HS-5 (cell line): ENCODE measurements at places on chromosomes 7 and 10.

- DNase-seq: no peak
These were observed 122.5 kb upstream of the MBL2 start for GRCh38 chr10:52895059-52895458.

GRCh38 chr7:20514364-20514763 is 101.1 kb upstream of the ABCB5 start:
- DNase-seq: peak; percentile 32

DNA sequence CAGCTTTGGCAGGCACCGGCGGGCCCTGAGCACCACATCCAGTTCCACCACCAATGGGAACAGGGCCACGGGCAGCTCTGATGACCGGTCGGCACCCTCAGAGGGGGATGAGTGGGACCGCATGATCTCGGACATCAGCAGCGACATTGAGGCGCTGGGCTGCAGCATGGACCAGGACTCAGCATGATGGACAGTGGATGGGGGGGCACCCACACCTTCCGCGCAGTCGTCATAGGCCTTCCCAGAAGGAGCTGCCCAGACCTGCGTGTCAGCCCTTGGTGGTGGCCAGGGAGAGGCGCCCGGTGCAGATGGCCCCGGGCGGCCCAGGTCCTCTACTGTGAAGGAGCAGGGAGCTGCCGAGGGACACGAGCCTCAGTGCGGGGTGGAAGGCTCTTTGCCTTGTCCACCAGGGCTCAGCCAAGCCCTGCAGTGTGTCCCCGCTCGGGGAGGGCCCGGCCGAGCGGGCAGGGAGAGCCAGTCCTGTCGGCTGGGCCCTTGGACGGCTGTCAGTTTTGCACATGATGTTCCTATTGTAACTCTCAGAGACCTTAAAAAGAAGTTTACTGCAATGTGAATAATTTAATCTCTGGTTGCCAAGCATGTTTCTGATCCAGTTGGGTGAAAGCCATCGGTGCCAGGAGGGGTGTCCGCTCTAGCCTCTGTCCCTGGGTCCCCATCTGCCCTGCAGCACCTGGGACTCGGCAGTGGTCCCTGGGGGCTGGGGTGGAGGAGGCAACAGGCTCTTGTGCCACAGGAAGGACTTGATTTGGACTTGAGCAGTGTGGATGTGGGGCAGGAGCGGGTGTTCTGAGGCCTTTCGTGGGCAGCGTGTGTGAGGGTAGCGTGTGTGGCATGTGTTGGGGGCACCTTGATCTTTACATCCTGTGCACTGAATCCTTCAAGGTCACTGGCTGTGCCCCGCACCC is 12.6 kb downstream of the NACAD start:
- no peak for DNase-seq

DNA sequence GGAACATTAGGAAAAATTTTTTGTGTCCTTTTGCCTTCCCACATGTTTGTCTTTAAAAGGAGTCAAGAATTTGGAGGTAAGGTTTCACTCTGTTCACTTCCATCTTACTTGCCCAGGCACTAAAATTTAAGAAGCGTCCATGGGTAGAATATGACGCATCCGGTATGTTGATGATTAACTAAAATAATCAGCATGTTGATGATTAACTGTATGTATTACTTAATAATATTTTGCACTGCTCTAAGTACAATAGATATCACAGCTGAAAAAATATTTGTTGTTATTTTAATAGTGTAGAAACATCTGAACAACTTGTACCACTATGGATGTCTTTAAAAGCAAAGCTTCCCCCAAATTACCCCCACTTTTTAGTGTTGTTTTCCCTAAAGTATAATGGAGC is 11.5 kb downstream of the ANKRD22 start:
- DNase-seq: no peak

- no peak for DNase-seq
These were observed 882 bp downstream of the IRF5 start for GRCh38 chr7:128938544-128939074.

DNA sequence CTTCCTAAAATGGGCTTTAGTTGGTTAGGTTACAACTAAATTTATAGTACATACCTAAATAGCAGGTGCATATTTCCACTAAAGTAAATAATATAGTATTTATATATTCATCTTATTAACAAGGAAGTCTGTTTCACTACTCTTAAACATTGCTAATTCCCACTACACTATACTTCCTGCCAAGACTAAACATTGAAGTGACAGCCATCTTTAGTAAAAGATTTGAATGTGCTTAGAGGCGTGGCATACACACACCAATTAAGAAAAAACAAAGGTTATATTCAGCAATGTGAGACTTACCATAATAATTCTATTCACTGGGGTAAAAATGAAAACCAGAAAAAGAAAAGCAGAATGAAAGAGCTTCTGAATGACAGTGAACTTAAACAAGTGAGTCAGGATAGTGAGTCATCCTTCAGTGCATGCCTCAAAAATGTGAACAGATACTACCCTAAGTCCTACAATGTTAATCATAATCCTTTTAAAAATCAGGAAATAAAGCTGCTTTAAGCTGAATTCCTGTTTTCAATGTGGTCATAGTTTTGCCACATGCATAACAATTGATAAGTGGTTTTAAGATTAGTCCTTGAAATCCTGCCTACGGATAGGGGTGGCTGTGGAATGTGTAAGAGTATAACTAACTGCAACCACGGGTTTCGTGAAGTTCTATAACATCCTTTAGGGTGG is 59.4 kb downstream of the USP6NL start:
- peak; percentile 77 for DNase-seq

- no peak for DNase-seq
These were observed 150.6 kb downstream of the SLIT1 start for GRCh38 chr10:97034958-97035769.

GRCh38 chr10:98063740-98064027 is 33.3 kb upstream of the CRTAC1 start:
- DNase-seq: no peak

DNA sequence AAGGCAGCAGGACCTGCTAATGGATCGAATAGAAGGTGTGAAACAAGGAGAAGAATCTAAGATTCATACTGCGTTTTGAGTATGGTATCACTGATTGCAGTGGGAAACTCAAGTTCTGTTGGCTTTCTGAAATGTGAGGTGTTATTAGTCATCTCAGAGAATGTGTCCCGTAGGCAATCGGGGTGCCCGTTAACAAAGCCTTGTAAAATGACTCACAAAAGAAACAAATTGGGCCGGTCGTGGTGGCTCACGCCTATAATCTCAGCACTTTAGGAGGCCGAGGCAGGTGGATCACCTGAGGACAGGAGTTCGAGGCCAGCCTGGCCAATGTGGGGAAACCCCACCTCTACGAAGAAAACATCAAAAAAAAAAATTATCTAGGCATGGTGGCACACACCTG is 118.2 kb upstream of the C7orf33 start:
- DNase-seq: no peak

DNA sequence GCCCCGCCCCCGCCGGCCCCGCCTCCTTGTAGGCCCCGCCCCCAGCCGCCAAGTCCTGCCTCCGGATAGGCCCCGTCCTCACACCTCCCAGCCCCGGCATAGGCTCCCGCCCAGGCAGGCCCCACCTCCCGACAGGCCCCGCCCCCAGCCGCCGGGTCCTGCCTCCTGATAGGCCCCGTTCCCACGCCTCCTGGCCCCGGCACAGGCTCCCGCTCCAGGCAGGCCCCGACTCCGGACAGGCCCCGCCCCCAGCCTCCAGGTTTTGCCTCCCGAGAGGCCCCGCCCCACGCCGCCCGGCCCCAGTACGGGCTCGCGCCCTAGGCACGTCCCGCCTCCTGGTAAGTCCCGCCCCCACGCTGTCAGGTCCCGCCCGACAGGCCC is 232 bp upstream of the MICALL2 start:
- peak; percentile 85 for DNase-seq

GRCh38 chr10:33720161-33720560 is 385.7 kb upstream of the NRP1 start:
- DNase-seq: no peak

- DNase-seq: no peak
These were observed 32.3 kb upstream of the KCNMA1 start for GRCh38 chr10:77669892-77670291.

DNA sequence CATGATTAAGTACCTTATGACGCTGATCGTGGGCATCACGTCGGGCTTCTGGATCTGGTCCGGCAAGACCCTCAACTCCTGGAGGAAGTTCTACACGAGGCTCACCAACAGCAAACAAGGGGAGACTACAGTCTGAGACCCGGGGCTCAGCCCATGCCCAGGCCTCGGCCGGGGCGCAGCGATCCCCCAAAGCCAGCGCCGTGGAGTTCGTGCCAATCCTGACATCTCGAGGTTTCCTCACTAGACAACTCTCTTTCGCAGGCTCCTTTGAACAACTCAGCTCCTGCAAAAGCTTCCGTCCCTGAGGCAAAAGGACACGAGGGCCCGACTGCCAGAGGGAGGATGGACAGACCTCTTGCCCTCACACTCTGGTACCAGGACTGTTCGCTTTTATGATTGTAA is 2.5 kb downstream of the FZD1 start:
- no peak for DNase-seq

- no peak for DNase-seq
These were observed 123.2 kb downstream of the SLC16A9 start for GRCh38 chr10:59586407-59586891.

GRCh38 chr7:105218939-105219770 is 169.6 kb downstream of the SRPK2 start:
- no peak for DNase-seq

GRCh38 chr10:35690534-35690933 is 48.4 kb upstream of the FZD8 start:
- no peak for DNase-seq

- DNase-seq: no peak
These were observed 194.4 kb upstream of the IMMP2L start for GRCh38 chr7:111756687-111757178.

DNA sequence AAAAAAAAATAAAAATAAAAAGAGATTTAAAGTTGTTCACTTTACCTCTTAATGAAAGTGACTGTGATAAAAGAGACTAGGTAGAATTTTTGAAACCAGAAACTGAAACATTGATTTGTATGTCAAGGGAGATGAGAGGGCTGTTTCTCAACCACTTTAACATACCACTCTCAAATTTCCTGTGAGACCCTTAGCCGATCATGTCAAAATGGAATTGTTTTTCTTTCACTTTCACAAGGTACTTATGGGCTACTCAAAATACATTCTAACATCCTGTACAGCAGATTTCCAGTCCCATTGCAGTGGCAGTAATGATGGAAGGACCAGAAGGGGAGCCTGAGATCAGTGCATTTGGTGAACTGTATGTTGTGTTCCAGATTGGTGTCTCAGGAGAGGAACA is 261.2 kb downstream of the PPP1R3A start:
- DNase-seq: no peak

DNA sequence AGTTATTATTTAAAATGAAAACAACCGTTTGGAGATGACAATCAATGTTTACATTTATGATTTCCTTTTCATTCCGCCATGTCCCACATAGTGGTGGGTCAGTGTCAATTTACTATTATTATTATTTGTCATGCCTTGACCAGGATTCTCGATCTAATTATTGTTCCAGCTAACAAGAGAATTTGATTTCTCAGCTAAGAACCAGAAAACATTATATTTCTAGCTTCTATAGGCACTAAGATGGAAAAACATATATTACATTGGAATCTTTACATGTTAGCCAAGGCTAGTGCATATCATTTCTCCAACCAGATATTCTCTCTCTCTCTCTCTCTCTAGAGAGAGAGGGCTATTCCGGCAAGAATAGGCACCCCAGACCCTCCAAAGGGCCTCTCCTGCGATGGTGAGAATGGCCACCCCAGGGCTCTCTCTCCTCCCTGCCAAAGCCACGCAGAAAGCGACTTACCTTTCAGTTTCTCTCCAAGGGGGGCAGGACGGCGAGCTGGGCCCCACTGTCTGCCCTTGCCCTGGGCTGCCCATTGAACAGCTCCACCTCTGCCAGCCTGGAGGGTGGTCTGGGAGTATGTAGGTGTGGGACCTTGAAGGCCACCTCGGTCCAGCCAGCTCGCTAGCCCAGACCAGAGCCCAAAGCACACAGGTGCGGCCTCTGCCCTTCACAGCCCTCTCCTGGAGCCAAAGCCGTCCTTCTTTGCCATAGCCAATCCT is 2.4 kb downstream of the HOXA3 start:
- DNase-seq: no peak

DNA sequence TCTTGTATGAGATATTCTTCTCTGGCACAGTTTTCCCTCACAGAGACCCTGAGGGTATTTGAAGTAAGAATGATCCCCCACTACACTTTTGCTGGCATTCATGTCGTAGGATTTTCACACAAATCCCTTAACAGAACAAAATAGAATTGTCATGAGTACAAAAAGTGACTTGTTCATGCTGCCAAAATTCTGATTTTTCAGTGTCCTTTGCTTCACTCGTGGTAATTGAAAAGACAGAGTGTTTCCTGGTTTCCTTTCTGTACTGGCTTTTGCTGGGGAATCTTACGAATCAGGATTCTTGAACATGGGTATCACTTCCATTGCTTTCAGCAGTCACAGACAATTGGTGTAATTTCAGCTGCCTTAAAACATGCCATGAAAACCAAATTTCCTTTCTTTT is 756.3 kb downstream of the REEP3 start:
- no peak for DNase-seq

GRCh38 chr7:32941681-32942414 is 15.4 kb upstream of the FKBP9 start:
- no peak for DNase-seq

DNA sequence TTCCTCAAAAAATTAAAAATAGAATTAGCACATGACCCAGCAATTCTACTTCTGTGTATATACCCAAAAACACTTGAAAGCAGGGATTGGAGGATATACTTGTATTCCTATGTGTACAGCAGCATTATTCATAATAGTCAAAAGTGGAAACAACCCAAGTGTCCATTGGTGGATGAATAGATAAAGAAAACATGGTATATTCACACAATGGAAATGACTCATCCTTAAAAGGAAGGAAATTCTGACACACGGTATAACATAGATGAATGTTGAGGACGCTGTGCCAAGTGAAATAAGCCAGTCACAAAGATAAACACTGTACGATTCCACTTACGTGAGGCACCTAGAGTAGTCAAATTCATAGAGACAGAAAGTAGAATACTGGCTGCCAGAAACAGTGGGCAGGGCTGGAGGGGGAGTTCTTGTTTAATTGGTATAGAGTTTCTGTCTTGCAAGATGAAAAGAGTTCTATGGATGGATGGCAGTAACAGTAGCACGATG is 26.6 kb upstream of the KAT6B start:
- DNase-seq: peak; percentile 82

DNA sequence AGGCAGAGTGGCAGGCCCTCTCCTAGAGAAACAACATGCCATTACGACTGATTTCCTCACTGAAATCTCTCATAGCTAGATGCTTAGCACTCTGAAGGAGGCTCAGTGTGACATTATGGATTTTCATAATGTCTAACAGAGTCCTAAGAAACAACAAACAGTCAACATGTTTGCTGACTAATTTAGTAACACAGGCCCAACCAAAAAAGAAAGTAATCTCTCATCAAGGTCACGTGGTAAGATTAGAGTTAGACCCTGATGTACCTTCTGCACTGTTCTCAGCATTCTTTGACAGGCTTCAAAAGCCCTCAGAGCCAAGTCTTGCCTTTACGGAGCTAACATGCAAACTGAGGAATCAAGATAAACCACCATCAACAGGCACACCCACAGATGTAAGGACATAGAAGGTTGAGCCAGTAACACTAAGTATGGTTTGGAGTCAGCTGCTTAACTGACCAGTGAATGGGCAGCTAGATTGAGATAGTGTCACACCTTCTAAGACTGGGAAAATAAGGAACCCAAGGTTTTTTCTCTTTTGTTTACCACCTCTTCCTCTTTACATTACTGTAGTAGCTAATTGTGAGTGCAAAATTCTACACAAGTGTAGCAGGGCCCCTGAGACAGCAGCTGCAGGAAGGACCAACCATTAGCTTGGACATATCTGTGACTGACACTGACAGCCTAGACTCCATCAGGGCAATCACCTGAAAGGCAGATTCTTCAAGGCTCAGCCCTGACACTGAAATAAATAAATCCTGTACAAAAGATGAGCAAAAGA is 15.3 kb upstream of the KCNIP2 start:
- no peak for DNase-seq

GRCh38 chr10:48490571-48490940 is 114.3 kb downstream of the ARHGAP22 start:
- no peak for DNase-seq
